Naive B cell (primary cell): ENCODE measurements at places on chromosomes 2 and 18.

DNA sequence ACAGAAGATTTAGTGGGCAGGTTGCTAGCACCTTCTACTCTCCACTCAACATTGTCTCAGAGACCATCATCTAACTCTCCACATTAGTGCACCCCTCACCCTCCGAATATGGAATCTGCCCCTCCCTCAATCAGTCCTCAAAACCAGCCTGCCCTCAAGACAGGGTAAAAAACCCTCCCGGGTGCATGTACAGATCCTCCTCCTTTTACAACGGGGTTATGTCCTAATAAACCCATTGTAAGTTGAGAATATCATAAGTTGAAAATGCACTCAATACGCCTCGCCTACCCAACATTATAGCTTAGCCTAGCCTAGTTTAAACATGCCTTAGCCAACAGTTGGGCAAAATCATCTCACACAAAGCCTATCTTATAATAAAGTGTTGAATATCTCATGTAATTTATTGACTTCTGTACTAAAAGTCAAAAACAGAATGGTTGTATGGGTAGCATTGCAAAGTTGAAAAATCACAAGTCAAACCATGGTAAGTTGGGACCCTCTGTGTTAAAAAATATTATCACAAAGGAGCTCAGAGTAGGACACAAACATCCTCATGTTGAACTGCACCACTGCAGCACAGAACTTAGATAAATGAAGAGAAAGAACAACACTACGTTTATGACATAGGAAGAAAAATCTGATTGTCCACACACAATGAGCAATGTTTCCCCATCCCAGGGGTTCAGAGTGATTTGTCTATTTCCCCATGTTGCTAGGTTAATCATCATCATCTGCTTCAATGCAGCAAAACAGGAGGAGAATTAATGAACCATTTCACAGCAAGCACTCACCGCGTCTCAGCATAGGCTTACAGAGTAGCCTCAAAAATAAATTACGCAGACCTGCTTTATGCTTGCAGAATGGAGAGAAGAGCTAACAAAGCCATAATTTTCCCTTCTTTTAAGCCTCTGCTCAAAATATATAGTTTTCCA, 184.1 kb upstream of the ARL4C start:
- H3K4me1 ChIP-seq: no peaks in the 10 kb centered on the region
- H3K27ac ChIP-seq: no peak overlapping the region
- H3K4me3 ChIP-seq: no peak overlapping the region
- H3K36me3 ChIP-seq: no peaks in the 10 kb centered on the region
- no peaks in the 10 kb centered on the region for H3K27me3 ChIP-seq

- DNase-seq: no peak
- no peak overlapping the region for H3K27ac ChIP-seq
- H3K36me3 ChIP-seq: no peaks in the 10 kb centered on the region
Measured at GRCh38 chr2:127091148-127091547, 15.8 kb downstream of the BIN1 start.

GRCh38 chr2:230582851-230583283, 129.8 kb upstream of the CAB39 start:
- H3K27me3 ChIP-seq: no peaks in the 10 kb centered on the region
- H3K27ac ChIP-seq: peak overlapping the region; percentile 73
- H3K4me3 ChIP-seq: peak overlapping the region; percentile 88
- peaks cover 16% of the 10 kb centered on the region for H3K36me3 ChIP-seq

DNA sequence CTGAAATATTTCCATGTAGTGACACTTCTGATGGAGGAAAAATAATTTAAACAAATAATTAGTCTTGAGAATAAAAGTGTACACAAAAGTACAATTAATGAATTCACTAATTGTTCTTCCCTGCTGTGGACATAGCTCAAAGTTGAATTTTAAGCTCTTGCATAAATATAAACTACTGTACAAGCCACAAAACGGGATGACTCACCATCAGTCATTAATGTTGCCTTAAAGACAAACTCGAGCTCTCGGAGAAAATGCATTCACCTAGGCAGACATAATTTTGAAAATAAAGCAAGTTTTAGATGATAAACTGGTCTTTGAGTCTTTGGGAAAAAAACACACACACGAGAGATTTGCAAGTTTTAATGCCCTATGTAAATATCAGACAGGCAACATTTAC, 436.4 kb downstream of the ZNF521 start:
- H3K27ac ChIP-seq: no peak overlapping the region
- no peaks in the 10 kb centered on the region for H3K36me3 ChIP-seq
- no peak overlapping the region for H3K4me3 ChIP-seq
- peaks cover 17% of the 10 kb centered on the region for H3K27me3 ChIP-seq
- peaks cover 22% of the 10 kb centered on the region for H3K4me1 ChIP-seq

GRCh38 chr18:48839819-48840490, 110.8 kb downstream of the SMAD7 start:
- no peaks in the 10 kb centered on the region for H3K36me3 ChIP-seq
- H3K4me3 ChIP-seq: no peak overlapping the region
- peaks cover 54% of the 10 kb centered on the region for H3K4me1 ChIP-seq
- peak overlapping the region; percentile 17 for H3K27ac ChIP-seq

DNA sequence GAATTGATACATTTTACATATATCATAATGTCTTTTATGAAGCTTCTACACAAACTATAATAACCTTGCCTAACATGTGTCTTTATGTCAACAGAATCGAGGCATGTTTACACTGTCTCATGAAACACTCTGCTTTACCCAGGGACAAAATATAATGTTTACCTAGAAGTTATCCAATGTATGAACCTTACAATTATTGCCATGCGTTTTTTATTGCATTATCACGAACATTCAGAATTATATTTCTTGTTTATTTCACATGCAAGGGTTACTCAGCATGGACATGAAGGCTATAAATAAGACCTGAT, 19.8 kb downstream of the LONRF2 start:
- H3K27me3 ChIP-seq: peaks cover 42% of the 10 kb centered on the region
- no peaks in the 10 kb centered on the region for H3K4me1 ChIP-seq
- no peak overlapping the region for H3K4me3 ChIP-seq
- peaks cover 15% of the 10 kb centered on the region for H3K36me3 ChIP-seq
- no peak overlapping the region for H3K27ac ChIP-seq
